ENCODE measurements at places on chromosomes 16 and 17.

DNA sequence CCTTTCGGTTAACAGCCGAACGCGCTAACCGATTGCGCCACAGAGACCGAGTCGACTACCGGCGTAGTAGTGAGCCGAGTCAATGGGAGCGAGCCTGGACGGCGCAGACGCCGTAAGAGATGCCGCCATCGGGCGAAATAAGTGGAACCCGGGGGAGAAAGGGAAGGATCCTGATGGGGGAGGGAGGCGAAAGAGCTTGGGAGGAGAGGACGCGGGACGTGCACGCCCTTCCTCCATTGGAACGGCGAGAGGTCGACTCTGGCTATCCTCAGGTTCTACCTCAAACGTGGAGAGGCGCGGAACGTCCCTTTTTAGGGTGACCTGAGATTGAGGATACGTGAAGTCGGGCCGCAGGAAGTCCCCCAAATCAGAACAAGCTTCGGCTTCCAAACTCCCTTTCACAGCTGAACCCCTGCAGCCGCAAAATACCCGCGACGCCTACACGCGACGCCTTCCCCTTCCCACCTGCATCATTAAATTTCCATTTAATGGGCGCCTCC, 683 bp upstream of the PSMB3 start:
- peak; percentile 89 for DNase-seq

DNA sequence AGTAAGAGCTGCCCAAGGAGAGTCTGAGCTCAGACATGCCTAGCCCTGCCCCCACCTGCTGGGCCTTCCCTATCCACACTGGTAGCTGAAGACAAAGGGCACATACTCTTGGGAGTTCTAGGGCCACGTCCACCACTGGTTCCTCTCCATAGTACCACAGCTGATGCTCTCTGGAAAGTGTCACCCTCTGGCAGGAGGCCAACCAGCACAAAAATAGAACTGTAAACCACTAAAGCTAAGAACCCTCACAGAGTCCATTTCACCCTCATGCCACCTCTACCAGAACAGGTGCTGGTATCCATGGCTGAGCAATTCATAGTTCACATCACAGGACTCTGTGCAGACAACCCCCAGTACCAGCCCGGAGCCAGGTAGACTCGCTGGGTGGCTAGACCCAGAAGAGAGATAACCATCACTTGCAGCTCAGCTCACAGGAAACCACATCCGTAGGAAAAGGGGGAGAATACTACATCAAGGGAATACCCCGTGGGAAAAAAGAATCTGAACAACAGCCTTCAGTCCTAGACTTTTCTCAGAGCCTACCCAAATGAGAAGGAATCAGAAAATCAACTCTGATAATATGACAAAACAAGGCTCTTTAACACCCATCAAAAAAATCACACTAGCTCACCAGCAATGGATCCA, 115.3 kb downstream of the CEP112 start:
- DNase-seq = no peak

- no peak for DNase-seq
These were observed 50.8 kb downstream of the TBC1D26 start for GRCh38 chr17:15782866-15783265.

DNA sequence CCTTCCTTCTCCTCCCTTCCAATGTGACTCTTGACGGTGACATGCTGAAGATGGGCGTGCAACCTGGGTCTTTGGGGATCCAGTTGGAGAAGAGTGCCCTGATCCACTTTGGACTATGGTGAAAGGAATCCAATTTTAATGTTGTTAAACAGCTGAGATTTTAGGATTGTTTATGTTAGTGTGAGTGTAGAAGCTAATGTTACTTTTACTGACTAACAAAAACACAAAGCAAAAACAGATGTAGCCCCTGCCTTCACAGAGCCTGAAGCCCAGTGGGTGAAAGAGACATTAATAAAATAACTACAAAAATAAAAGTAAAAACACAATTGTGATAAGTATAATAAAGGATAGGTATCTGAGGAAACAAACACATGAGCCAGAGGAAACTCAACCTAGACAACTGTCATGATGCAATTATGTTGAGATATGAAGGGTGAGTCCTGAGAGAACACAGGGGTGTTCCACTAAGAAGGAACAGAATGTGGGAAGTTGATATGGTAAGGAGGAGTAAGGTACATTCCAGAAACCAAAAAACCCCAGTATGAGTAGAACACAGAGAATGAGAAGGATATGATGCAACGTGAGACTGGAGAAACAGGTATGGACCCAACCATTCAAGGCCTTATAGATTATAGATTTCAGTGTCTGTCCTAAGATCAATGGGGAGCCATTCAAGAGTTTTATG, 115.1 kb upstream of the PMFBP1 start:
- no peak for DNase-seq

DNA sequence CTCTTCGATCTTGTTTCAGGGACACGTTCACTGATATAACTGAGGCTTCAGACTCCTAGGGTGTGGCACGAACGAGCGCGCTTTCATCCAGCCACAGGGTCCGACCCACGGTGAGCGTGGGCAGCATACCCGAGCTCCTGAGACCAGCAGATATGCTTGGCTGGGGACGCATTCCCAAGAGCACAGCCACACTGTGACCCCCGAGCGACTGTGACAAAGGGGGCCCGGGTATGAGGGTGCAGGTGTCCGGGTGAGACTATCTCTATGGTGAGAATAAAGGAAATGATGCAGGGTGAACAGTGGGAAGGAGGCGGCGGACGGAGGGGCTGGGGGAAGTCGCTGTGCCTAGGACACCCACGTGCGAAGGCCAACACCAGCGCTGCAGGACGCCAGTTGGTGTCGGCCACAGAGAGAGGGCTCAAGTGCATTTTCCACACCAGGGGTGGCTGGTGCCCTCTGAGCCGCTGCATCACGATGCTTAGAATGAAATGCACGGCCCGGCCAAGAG, 17.6 kb downstream of the RPH3AL start:
- DNase-seq = no peak

DNA sequence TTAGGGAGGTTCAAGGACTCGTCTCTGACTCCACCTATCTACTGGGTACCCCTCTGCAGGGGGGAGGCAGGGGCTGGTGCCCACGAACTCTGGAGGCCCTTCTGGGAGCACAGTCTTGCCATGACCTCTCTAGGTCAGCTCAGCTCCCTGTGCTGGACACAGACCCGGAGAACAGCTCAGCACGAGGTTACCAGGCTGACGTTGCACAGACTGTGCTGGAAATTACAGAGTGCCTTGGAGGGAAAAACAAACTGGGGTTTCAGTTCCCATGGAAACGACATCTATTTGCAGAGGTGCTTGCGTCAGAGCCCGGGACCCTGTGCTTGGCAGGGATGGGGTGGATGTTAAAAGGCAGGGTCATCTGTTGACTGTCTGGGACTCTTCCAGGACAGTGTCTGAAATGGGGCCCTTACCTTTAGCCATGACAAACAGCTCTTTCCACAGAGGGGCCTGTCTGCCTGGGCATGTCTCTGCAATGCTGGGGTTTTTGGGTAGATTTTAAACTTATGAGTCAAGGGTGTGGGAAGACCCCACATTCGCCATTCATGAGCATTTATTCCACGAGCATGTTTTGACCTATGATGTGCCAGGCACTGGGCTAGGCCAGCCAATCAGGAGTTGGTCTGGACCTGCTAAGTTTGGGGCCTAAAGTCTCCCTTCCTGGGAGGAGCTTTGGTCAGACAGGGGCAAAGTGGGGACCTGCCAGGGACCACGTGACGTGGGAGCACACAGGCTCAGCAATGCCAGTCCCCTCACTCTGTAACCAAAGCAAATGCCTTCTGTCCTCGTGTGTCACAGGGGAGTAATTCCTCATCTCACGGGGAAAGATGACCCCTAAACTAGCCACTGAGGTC, 22.5 kb downstream of the CCR7 start:
- DNase-seq = peak; percentile 22

GRCh38 chr17:14950686-14951085, 314.4 kb downstream of the PMP22 start:
- DNase-seq = no peak

DNA sequence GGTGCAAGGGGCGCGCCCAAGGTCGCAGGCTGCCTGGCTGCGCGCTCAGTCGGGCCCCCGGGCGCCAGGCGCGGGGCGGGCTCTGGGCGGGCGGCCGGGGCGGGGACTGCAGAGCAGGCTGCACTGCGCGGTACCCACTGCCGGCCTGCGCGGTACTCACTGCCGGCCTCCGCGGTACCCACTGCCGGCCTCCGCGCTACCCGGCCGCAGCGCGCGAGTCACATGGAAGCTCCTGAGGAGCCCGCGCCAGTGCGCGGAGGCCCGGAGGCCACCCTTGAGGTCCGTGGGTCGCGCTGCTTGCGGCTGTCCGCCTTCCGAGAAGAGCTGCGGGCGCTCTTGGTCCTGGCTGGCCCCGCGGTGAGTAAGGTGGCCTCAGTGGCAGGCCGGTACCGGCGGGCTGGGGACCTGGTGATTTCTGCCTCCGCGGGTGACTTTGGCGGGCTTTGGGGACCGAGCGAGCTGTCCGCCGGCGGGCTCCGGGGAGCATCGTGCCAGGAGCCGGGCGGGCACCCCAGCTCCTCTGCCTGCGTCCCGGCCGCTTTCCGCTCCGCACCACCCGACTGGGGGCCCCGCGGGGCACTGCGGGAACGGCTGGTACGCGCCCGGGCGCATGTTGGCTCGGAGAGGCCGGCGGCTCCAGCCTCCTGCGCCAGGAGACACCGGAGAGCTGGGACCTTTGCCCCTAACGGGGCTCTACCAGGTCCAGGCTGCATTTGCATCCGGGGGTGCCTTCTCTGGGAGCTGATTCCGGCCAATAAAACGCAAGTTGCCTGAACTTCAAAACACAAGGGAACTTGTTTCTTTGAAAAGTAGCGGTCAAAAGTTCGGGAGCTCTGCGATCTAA, at the start of gene SLC47A1:
TSS of gene SLC47A1 (plus strand) at position 137 of the 844 bp plus-strand sequence. CDS start at position 223, 86 bp downstream.
- no peak for DNase-seq

DNA sequence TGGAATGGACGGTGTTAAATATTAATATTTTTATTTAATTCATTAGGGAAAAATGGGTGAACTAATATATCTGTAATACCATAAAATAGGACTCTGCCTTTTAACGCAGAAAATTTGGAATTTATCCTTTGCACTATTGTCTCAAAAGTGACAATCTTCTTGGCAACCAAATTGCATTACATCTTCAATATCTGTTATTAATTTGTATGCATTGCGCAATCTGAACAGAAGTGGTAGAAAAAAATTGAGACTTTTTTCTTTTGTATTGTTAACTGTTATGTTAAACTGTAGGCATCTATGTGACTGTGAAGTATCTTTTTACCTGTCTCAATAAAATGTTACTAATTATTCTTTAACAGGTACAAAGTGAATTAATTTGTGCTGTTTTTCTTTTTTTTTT, 55.6 kb downstream of the PPM1E start:
- no peak for DNase-seq

DNA sequence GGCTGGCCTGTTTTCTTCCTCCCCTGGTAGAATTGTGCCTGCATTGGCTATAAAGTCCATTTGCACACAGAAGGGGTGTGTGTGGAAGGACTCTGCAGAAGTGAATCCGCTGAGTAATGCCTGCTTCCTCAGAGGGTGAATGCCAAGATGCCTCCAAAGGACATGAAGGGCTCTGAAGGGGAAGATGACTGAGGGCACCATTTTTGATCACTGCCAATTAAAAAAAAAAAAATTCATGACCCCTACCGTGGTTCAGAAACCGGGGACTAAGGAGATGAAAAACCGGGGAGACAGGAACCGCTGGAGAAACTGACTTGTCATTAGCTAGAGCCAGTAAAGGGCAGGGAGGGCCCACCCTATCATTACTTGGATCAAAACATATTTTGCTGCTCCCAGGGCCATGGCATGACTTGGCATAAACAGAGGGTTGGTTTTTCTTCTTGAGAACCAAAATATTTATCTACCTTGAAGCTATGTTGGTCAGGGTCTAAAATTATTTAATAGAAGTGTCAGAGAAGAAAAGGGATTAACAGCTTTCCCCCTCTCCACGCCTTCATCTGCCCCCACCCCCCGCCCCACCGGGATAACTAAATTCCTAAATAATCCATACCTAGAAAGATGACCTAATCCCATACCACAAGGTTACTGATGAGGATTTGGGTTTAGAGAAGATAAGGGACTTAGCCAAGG, 3.6 kb upstream of the USP7 start:
- DNase-seq = no peak

GRCh38 chr17:2487306-2487705, 24.4 kb downstream of the METTL16 start:
- no peak for DNase-seq

DNA sequence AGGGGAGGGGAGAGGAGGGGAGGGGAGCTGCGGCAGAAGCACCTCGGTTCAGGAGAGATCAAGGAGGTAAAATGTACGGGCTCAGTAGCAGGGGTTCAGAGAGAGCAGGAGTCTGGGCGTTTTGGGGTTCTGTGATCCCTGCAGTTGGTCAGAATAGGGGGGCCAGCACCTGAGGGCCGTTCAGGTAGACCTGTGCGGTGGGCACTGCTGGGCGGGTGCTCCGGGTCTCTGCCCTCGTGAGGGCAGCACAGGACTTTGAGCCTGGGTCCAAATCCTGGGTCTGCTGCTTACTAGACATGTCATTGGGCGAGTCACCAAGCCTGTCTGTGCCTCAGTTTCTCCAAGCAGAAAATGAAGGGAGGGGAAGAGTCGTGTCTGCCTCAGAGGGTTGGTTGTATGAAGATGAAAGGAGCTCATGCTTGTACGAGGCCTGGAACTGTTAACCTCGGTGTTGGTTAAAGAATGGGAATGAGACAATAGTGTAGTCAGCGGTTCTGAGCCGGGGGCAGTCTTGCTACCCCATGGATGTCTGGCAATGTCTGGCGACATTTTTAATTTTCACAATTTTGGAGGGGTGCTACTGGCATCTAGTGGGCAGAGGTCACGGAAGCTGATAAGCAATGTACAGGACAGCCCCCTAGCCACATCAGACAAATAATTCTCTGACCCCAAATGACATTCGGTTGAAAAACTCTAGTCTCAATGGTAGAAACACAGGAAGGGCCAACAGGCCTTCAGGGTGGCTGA, 35.4 kb downstream of the OR1D5 start:
- no peak for DNase-seq

DNA sequence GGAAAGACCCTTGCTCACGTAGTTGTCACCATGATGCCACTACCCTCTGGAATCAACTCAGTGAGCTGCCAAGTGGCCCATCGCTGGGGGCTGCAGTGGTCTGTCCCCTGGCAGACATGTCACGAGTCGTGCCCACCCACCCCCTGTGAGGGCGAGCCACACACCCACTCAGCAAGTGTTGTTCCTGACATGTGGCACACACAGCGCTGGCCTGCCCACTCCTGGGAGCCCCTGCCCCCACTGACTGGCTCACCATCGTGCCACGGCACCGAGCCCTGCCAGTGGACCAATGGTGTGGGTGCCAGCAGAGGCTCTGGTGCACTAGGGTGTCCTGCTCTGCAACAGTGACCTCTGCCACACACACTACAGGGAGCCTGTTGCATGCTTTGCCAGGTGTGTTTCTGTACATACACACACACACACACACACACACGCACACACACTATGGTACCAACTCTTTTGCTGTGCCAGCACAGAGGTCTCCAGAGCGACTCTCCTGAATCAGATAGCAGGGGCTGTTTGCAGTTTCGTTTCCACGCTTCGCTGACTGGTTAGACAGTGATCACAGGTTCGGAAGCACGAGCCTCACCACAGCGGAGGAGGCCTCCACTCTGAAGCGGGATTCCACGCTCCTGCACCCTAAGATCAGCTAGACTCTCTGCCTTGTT, 7.7 kb downstream of the RTN4RL1 start:
- peak; percentile 45 for DNase-seq

- no peak for DNase-seq
These were observed 339.0 kb downstream of the MAF start for GRCh38 chr16:79261481-79261940.

GRCh38 chr16:70433458-70434103, 5.3 kb downstream of the ST3GAL2 start:
- DNase-seq = no peak

- peak; percentile 14 for DNase-seq
These were observed at the start of gene WNT3 for GRCh38 chr17:46818316-46818928. Gene WNT3, minus strand, starts transcription at chr17:46818692. Its CDS starts 95 bp downstream, at chr17:46818597.
